GM18507 (cell line): ENCODE measurements at places on chromosomes 6 and 20.

DNA sequence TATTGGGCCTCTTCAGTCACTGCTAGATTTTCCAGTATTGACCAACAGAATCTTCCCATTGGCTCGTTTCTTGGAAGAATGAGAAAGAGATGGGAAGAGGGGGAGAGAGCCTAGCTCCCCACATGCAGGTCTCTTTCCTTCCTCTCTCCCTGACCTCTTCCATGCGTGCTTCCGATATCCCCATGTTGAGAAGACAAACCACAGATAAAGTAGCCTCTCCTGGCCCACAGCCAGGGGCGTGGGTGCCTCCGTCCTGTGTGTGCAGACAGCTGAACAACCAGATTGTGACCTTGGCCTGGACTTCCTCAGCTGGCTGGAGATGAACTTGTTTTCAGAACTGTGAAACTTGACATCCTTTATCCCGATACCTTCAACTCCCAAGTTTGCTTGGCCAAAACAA, 71.0 kb downstream of the EDN3 start:
- no peak for DNase-seq

DNA sequence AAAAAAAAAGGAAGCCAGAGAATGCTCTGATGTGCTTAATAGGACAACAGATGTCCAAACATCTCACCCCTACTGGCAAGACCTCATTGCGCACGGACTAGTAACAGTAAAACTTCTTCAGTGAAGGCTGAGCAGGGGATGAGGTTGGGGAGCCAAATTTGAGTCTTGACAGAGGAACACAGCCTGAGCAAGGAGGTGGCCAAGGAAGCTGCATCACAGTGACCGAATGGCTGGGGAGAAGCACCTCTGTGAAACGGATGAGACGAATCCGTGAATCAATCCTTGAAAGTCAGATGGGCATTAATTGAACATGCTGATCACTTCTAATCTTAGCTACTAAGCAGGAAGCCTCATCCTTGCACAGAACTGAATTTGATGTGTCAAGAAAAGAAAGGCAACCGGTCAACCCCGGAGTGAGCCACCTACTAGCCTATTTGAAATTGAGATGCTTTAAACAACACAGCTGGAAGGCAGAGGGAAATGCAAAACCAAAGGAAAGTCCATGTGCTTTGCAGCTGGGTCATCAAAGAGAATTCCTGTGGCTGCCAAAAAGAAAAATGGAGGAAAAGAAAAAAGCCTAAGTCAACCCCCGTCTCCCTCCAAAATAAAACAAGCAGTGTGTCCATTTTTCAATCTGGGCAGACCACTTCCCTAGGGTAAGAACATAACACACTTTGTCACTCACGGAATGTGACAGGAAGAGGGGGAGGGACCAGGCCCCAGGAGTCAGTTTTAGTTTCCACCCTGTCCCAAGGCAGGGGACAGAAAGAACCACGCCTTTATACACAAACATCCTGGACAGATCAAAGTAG, 29.5 kb downstream of the PXDC1 start:
- no peak for DNase-seq

- DNase-seq: no peak
These were observed 34.8 kb downstream of the HNF4A start for GRCh38 chr20:44390280-44390679.

- no peak for DNase-seq
These were observed 195.9 kb downstream of the SASH1 start for GRCh38 chr6:148538261-148539190.

GRCh38 chr20:58140787-58141425, 87.5 kb downstream of the ANKRD60 start:
- no peak for DNase-seq

DNA sequence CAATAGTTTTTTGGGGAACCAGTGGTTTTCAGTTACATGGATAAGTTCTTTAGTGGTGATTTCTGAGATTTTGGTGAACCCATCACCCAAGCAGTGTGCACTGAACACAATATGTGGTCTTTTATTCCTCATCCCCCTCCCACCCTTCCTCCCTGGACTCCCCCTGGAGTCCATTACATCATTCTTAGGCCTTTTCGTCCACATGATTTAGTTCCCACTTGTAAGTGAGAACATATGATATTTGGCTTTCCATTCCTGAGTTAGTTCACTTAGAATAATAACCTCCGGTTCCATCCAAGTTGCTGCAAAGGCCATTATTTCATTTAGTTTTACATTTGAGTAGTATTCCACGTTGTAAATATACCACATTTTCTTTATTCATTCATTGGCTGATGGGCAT, 28.3 kb downstream of the RPP40 start:
- no peak for DNase-seq

- no peak for DNase-seq
These were observed 542 bp downstream of the TUBE1 start for GRCh38 chr6:112086744-112087135.

DNA sequence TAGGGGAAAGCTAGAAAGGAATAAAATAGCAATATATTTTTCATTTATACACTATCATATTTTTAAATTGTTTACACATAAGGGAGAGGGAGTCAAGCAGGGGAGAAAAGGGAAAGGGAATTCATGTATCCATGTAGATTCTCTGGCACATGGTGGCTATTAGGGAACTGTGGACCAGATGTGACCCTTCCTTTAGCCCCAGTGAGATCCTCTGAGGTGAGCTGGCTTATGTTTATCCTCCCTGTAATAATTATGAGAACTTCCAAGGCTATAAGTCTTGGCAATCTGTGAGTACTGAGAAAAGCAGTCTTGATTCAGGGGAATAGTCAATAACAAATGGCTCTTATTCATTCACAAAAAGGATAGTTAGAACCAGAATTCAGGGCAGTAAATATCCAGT, 42.6 kb downstream of the TSBP1 start:
- no peak for DNase-seq

DNA sequence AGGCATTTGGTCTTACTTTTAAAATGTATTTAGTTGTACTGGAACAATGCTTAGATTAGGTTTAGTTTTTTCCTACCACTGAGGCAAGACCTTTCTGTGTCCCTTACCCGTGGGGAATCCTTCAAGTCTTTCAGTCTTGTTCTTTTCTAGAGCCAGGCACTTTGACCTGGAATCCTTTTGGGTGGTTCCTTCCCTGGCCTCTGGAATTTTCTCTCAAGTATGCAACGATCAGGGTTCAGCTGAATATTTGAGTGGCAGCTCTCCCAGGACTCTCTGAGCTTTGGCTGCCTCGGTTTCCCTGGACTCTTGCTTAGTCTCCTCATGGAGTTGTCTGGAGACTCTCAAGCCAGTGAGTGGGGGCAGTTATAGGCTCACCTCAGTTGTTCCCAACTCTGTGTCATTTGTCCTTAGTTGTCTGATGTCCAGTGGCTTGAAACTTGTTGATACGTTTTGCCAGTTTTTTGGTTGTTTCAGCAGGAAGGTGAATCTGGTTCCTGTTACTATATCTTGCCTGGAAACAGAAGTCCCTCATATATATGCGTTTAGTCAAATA, 118.1 kb downstream of the QKI start:
- DNase-seq: no peak

GRCh38 chr6:116059713-116060571, 749 bp downstream of the FRK start:
- DNase-seq: peak; percentile 7
